ENCODE measurements at places on chromosomes 7 and 10.

DNA sequence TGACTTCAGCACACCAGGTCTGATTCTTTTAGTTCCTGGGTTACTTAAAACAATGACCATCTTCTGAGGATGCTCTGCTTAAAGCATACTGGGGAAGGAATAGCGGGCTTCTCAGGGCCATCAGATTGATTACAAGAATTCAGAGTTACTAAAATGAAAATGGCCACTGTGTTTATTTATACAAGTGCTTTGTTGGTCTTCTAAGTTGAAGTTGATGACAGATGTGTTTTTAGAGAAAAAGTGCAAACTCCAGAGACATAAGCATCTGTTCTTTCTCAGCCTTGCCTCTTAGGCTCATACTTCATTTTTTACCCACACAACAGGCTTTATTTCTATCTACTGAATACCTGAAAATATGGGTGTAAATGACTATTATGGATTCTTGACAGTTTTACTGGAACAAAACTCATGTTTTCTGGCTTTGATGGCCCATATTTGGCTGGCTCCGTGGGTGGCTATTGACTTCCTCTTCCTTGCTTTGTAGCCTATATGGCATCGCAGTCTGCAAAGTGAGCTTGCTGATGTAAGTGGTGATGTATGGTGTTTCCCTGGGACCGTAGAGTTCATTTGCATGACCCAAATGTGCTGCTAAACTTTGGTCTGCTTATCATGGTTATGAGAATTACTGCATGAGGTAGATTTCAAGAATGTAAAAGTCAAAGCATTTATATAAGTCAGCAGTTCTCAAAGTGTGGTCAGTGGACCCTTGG, 121.3 kb downstream of the BMPER start:
- DNase-seq = no peak

DNA sequence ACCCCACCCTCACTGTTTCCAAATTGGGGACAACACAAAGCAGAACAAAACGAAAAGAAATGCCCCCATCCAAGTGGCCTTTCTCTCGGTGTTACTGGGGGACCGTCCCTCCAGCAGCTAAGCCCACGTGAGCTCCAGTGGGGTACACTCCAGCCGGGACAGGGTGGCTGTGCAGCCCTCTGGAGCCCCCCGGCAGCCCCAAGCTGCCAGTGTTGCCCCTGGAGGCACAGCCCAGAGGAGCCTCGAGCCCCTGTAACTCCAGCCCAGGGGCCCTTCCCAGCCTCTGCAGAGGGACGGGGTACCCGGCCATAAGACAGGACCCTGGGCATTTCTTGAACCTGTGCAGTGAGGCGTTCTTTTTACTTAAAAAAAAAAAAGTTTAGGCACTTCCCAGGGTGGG, 124.5 kb upstream of the KCTD7 start:
- no peak for DNase-seq

DNA sequence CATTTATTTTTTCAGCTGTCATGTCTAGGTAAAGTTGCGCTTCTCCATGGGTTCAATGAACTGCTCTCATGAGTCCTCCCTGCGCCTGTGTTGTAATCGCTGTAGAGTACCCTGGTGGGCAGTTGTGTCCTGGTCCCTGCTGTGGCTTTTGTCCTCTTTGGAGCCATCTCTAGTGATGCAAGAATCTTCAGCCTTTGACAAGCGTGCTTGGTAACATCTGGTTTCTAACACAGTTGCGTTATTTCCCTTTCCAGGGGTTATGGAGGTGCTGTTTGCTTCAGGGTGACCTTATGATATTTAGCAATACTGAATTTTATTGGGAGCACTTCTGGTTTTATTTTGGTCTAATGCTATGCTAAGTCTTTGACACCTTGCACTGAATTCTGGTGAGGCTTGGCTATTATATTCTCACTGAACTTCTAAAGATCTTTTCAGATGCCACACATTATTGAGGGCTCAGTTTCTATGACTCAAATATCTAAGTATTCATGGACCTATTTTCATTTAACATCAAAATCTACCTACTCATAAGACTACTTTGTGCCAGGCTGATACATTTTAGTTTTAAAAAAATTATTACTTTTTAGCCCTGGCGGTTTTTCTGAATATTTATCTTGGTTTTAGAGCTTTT, 88.6 kb downstream of the FANK1 start:
- DNase-seq = peak; percentile 40

DNA sequence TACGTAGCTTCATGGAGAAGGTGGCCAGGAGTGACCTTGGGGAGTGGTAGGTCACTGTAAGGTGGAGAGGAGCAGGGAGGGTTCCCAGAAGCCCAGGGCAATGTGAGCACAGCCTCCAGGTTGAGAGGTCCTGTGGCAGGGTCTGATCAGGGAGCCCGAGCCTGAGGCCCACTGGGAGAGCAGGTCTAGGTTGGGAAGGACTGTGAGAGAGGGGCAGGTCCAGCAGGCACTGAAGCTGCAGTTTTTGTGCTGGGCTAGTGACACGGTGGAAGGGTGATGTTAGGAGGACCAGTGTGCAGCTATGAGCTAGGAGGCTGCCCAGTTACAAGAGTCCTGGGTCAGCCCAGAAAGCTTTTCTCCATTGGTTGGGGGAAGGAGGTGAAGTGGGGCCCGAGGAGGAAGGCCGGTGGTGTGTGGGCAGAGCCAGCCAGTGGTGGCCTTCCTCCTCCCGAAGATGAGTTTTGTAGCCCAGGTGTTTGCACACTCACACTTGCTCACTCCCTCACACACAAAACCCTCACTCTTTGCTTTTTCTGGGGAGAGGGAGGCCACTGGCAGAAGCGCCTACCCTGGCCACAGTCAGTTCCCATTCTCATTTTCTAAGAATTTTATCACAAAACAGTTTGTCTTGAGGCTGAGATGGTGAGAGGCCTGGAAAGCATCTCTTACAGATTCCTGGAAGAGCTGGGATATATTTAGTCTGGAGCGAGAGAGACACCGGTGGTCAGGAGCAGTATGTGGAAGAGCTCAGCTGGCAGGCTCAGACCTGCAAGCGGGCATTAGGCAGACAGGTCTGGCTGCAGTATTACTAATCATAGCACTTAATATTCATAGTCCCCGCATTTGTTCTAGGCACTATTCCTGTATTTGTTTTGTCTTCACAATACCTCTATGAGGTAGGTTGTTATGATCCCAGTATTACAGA, 57.1 kb downstream of the ZNF467 start:
- DNase-seq = no peak

DNA sequence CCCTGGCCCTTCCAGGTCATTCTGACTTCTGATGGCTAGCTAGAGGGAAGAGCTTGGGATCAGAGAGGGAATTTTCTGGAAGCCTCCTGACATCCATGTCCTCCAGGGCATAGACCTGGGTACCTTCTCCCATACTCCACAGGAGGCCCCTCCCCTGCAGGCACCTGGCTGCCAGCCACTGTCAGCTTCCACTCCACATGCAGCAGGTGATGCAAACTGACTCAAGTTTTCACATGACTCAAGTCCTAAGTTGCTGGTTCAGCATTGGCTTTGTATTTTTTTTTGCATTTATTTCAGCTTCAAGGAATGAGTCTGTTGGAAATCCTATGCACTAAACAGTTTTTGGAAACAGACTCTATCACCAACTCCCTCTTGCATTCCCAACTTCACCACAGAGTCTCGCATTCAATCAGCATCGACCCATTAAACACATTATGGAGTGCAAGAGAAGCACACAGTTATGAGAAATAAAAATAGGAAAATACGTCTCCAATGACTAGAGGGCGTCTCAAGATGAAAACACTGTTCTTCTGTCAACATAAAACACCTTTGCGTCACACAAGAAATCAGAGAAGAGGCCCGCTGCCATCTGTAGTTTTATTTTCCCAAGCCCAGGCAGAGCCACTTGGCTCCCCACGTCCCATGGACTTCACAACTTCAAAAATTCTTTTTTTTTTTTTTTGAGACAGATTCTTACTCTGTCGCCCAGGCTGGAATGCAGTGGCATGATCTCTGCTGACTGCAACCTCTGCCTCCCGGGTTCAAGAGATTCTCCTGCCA, 362.6 kb upstream of the MGMT start:
- no peak for DNase-seq

DNA sequence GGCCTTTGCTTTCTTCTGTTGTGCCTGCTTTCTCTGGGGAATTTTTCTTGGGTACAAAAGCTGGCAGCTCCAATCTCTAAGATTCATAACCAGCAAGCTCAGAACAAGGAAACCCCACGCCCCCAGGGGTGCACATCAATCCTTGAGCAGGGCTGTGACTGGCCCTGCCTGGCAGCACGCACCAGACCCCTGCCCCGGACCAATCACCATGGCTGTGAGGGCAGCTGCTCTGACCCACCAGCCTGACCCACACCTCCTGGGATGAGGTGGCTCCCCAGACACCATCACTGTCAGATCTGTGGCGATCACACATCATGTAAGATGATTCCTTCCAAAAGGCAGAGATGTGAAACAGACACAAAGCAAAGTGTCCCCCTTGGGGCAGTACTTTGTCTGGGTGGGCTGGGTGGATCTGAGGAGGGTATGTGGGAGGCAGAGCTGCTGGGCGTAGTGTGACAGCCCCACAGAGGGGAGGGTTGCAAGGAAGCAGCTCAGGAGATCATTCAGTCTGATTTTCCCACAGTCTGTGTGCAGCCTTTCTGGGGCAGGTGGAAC, 175.5 kb upstream of the SHH start:
- no peak for DNase-seq

GRCh38 chr7:7577888-7578287, 11.2 kb downstream of the MIOS start:
- peak; percentile 19 for DNase-seq

DNA sequence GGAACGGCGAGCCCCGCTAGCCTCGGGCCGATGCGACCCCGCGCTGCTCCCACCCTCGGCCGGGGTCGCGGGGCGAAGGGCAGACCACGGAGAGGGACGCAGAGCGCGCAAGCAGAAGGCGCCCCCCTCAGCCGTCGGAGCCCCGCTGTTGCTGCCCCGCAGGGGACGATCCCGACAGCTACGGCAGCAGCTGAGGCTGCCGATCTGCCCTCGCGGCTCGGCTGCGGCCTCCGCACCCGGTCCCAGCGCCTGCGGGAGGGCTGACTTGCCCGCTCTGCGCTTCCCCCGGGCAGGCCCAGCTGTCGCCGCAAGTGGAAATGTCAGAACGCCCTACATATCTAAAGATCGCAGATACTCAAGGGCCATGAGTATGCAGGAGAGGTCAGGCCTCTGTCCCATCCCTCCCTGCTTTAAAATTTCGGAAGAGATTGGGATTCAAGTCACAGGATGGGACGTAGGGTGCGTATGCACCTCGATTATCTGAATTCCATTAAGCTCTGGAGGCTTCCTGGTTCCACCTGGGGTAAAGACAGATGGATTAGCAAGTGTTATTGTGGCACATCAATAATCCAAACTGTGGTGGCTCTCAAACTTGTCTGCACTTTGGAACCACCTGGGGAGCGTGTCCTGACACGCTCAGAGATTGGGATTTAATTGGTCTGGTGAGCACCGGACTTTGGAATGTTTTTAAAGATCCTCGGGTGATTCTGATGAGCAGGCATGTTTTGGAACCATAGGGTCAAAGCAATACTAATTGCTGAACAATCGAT, at the start of gene CRPPA:
TSS of gene CRPPA (minus strand) at position 206 of the 770 bp plus-strand sequence. CDS start 216 bp downstream, outside the sequence.
- peak; percentile 28 for DNase-seq

GRCh38 chr10:96463562-96463961, 50.2 kb downstream of the TLL2 start:
- DNase-seq = no peak

DNA sequence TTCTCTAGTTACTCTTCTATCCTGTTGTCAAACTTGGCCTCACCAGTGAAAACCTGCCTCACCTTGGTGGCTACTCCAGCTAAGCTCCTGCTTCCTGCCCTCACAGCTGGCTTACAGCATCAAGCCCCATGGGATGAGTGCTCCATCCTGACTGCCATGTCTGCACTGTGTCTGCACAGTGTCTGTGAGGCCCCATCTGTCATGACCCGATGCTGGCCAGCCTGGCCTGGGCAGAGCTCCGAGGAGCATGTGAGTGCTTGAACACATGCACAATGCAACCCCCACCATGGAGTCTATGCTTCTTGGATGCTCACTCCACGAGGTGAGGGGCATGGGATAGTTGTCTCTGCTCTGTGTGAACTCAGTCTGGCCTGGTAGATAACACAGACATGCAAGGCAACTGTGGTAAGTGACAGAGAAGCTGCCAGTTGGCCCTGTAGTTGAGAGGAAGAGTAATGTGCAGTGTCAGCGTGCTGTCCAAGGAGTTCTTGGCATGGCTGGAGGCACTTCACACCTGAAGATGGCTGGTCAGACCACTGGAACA, 207.1 kb upstream of the ZNF32 start:
- DNase-seq = no peak

DNA sequence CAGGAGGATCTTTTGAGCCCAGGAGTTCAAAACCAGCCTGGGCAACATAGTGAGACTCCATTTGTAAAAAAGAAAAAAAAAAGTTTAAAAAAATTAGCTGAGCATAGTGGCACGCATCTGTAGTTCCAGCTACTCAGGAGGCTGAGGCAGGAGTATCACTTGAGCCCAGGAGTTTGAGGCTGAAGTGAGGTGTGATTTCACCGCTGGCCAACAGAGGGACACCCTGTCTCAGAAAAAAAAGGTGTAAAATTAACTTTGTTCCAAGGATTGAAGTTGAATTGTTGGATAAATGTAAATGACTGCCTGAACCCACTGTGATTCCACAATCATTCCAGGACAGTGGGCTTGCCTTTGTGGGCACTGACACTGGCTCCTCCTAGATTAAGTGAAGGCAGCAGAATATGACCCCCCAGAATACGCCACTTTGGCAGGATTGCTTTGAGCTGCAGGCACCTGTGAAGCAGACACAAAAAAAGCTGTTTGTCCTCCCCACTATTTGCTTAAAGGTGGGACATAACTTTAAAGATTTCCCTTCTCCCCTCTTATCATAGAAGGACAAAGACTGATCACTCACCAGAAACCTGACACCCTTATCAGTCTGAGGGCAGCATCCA, 57.2 kb upstream of the FOXI2 start:
- DNase-seq = no peak

GRCh38 chr10:103111918-103112877, 80.9 kb downstream of the NT5C2 start:
- no peak for DNase-seq

GRCh38 chr7:32206987-32207386, 136.8 kb upstream of the PDE1C start:
- DNase-seq = no peak

- DNase-seq = peak; percentile 82
Measured at GRCh38 chr10:7956508-7956907, 98.0 kb upstream of the GATA3 start.

Data from suppressor macrophage treated with lipopolysaccharide for 1 hour (primary cell).